ENCODE measurements at places on chromosomes 1 and 21. TPM values are rescaled to one million over a fixed set of nuclear protein-coding genes. Genes with fewer than 3 reads are reported as not detected.

The GBP4 gene
- polyA plus RNA-seq, result 4.4 TPM

The F13B gene
- polyA plus RNA-seq, result 0.12 TPM

The VWA1 gene
- polyA plus RNA-seq, result 48.7 TPM

DNA sequence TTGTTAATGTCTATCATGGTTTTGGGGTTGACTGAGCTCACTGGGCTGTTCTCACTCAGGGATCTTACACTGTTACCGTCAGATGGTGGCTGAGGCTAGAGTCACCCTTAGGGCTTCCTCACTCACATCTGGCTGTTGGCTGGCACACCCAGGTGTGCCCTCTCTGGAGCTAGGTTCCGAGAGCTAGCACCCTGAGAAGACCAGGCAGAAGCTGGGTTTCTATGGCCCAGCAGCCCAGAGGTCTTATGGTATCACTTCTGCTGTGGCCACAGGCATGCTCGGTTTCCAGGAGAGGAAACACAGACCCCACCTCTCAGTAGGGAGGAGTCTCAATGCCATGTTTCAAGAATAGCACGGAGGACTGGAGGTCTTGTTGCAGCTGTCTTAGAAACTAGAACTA is 20.7 kb upstream of the KIF1B start:
- no peak for DNase-seq

DNA sequence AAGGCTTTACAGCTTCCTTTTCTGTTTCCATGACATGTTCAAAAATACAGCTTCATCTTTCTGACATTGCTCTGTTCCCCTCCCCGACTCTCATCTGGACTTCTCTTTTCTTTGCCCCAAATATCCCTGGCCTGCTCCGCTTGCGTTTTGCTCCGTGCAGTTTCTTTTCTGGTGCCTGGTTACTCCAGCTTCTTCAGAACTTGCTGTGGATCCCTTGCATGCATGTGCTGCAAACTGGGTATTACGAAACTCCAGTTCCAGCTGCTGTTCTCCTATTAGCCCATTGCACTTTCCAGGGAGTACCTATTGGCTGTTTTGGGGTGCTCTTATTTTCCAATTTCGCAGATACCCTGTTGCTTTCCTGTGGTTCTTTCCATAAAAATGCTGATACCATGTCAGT is 9.9 kb upstream of the NDC1 start:
- DNase-seq, result no peak

DNA sequence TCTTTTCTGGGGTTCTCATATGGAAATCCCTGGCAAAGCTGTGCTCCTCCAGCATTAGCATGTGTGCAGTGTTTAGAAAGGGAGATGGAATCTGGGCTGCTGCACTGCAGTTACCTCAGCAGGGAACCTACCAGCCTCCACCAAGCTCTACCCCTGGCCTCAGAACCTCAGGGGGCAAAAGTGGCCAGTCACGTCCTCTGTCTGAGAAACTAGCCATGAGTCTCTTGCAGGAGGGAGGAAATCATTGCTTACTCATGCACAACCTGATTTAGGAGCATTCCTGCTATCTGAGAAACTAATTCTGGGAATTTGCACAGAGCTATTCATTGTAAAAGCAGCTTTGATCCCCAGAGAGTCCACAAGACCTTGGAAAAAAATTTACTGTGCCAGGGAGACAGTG is 80.6 kb upstream of the IPO9 start:
- DNase-seq, result no peak

GRCh38 chr1:115118086-115118485 is 28.8 kb upstream of the TSPAN2 start:
- no peak for DNase-seq

DNA sequence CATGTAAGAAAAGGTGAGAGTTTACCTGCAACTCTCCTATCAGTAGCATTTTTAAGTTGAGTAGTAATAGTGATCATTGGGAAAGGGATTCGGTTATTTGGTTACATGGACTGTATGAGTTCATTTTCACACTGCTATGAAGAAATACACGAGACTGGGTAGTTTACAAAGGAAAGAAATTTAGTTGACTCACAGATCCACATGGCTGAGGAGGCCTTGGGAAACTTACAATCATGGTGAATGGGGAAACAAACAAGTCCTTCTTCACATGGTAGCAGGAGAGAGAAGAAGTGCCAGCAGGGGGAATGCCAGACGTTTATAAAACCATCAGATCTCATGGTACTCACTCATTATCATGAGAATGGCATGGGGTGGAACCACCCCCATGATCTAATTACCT is 59.3 kb upstream of the FBXO28 start:
- DNase-seq, result no peak

DNA sequence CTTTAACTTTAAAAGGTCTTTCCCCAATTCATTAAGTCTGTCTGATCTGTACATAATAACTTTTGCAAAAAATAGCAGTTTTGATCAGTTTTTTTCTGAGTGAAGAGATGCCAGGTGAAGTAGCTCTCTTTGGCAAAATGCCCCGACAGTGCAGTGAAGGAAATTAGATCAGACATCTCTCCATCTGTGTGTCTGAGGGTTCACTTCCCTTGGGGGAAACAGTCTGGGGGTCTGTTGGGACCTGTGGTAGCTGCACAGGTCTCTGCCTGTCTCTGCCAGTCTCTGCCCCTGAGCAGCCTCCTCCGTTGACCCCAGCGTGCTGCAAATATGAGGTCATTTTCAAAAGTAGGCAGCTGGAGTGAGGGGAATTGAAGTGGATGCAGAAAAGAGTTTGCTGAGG is 54.5 kb downstream of the TBCE start:
- no peak for DNase-seq

GRCh38 chr1:183306317-183307042 is 111.7 kb downstream of the NMNAT2 start:
- no peak for DNase-seq

GRCh38 chr1:202249436-202249835 is 55.8 kb downstream of the LGR6 start:
- no peak for DNase-seq

DNA sequence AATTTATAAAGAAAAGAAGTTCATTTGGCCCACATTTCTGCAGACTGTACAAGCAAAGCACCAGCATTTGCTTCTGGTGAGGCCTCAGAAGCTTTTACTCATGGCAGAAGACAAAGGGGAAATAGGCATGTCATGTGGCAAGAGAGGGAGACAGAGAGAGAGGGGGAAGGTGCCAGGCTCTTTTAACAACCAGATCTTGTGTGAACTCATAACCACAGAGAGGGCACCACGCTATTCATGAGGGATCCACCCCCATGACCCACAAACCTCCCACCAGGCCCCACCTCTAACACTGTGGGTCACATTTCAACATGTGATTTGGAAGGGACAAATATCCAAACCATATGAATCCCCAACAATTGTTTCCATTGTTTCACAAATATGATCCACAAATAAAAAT is 467.9 kb downstream of the SIPA1L2 start:
- no peak for DNase-seq

- DNase-seq, result peak; percentile 20
These were observed 82.2 kb upstream of the LMO4 start for GRCh38 chr1:87246436-87246835.

- peak; percentile 58 for DNase-seq
These were observed 234.1 kb downstream of the NCAM2 start for GRCh38 chr21:21232320-21232719.

DNA sequence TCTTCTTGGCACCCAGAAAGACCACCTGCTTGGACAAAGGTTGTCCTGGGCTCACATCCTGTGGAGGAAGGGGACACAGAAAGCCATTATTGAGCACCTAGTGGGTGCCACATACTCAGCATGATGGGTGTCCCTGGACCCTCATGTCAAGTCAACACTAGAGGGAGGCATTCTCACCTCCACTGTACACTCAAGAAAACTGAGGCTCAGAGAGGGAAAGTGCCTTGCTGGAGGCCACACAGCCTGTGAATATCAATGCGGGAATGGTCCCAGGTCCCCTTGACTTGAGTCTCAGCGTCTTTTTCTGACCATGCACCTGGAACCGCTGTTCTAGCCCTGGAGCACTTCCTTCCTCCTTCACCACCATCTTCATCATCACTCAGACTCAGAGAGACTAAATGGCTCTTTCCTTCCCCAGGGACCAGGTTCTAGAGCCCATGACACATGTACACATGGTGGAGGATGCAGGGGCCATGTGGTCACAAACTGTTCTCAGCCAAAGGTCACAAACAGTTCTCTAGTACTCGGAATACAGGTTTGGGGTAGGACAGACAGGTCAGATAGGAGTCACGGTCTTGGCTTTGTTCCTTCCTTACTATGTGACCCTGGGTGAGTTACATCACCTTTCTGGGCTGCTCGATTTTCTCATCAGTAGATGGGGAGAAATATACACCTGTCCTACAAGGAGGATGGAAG is 89.2 kb upstream of the WNT4 start:
- no peak for DNase-seq

DNA sequence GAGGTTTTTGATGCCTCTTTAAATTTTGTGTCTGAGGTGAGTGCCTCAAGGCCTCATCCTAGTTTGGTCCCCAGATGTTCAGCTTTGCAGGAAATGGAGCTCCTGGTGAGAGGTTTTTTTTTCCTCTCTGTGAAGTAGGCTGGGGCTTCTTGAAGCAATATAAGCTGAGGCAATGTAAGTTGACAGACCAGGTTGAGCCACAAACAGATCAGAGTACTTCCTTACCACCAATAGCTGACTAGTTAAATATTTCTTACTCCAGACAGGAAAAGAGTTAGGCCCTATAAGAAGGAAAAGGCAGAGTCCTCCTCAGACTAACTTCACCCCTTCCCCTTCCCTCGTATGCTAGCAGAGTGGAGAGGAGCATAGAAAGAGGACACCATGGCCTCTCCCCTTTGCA is 341.0 kb downstream of the LMO4 start:
- DNase-seq, result no peak

GRCh38 chr1:219518168-219518906 is 94.6 kb downstream of the ZC3H11B start:
- DNase-seq, result no peak

Measured in muscle of arm (tissue), 14 donors.